Activated CD4-positive, alpha-beta memory T cell treated with anti-CD3 and anti-CD28 coated beads for 36 hours (primary cell): ENCODE measurements at places on chromosomes 7 and 10.
A peak's percentile ranks its signal among the peaks of the same experiment; 100 is the strongest.

GRCh38 chr10:127921075-127921752 is 14.3 kb downstream of the PTPRE start:
- no peak for DNase-seq

DNA sequence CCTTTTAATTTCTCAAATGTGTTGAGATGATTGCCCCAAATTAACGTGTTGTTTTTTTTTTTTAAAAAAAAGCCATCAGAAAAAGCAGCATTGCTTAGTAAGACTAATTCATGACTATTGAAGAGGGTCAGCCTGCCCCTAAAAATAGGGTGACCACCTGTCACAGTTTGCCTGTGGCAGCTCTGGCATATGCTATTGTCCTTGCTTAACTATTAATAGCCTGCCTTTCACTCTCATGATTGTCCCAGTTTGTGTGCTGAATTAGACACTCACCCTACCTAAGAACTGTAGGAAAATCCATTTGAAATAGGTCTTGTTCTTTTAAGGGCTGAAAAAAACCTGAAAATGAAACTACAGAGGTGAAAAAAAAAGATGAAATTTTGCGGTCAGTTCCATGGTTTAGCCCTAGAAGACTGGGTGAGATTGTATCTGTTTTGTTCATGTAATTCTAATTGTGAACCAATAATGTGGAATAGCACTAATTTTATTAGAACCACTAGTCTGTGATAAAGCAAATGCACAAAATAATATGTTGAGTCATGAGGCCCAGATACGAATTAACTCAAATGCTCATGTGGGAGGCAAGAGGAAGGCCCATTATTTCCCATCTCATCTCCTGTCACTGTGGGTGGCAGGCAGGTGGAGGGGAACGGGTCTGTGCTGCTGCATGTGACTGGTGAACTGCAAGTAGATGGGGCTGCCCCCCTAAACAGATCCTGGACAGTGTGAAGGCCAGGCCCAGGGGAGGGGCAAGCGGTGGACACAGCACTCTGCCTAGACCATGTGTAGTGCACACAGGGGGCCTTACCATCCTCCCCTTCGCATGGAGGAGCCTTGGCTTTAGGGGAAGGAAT is 265.4 kb upstream of the NFE2L3 start:
- DNase-seq: no peak

DNA sequence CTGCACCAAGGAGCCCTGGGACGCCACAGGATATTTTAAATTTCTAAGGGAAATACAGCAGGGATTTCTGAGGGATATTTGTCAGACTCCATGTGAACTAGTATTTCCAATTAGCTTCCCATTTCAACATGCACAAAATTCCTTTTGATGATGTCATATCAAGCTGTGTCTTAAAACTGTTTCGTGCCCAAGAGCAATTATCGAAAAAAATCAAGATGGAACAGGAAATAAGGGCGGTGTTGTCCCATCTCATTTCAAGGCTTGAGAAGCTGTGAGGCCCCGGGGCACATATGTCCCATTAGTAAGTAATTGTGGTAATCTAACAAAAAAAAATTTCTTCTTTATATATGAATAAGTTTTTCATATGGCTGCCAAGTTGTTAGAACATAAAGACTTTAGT is 47.4 kb downstream of the PPP1R17 start:
- no peak for DNase-seq

- DNase-seq: no peak
These were observed 154.7 kb downstream of the PON1 start for GRCh38 chr7:95169678-95170077.

DNA sequence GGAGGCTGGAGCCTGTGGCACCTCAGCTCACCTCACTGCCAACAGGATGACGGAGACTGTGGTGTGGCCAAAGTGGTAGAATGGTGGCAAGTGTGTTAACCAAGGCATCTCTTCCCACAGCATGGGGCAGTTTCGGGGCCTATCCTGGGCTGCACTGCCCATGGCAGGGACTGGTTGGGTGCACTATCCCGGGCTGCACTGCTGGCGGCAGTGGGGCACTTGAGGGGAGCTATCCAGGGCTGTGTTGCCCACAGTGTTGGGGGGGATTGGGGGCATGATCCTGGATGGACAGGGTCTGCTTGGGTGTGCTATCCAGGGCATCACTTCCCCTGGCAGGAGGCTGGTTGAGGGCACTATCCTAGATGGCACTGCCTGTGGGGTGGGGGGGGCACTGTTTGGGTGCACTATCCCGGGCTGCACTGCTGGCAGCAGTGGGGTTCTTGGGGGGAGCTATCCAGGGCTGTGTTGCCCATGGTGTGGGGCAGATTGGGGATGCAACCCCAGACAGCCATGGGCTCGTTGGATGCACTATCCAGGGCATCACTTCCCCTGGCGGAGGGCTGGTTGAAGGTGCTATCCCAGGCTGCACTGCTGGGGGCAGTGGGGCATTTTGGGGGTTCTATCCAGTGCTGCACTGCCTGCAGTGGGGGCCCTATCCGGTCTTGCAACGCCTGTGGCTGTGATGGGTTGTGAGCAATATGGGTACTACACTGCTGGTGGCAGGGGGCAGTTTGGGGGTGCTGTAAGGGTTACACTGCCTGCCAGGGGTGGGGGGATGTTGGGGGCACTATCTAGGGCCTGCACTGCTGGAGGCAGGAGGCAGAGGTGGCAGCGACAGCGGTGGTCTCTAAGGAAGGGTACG is 129.7 kb downstream of the ZNF248 start:
- no peak for DNase-seq

DNA sequence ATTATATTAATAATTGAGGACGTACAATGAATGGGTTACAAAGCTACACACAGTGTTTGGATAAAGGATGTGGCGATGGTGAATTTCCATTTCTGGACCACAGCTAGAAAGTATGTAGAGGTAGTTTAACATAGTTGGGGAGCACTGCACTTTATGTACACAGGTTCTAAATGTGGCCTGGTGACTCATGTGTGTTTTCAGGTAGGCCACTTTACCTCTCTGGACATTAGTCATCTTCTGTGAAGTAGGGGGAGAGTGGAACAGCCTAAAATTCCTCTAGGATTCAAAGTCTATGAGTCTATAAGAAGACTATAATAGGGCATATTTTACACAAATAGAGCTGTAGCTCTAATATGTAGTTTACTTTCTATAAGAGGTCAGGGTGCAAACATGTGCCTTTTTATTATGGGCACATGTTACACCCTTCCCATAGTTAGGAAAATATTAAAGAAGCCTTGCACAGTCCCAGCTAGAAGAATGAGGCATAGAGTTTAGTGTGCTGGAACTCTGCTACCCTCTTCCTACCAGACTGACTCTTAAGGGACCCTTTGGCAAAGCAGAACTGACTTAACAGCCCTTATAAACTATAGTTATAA is 594.9 kb downstream of the LRMDA start:
- no peak for DNase-seq

DNA sequence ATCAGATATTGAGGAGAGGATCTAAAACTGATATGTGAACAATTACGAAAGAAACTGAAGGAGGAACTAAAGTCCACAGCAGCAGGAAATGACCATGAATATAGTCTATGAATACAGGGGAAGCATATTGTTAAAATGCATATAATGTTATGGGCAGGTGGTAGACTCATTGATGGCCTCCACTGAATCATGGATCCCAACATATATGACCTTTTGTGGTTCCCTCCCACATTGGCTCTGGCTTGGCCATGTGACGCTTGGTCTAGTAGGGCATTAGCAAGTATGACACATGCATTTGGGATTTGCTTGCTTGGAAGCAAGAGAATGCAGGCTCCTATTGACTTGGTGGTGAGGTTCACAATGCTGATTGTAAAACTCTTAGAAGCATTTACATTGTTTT is 55.2 kb upstream of the RAB18 start:
- no peak for DNase-seq

- no peak for DNase-seq
These were observed 1.0 kb downstream of the EBF3 start for GRCh38 chr10:129962872-129963640.

DNA sequence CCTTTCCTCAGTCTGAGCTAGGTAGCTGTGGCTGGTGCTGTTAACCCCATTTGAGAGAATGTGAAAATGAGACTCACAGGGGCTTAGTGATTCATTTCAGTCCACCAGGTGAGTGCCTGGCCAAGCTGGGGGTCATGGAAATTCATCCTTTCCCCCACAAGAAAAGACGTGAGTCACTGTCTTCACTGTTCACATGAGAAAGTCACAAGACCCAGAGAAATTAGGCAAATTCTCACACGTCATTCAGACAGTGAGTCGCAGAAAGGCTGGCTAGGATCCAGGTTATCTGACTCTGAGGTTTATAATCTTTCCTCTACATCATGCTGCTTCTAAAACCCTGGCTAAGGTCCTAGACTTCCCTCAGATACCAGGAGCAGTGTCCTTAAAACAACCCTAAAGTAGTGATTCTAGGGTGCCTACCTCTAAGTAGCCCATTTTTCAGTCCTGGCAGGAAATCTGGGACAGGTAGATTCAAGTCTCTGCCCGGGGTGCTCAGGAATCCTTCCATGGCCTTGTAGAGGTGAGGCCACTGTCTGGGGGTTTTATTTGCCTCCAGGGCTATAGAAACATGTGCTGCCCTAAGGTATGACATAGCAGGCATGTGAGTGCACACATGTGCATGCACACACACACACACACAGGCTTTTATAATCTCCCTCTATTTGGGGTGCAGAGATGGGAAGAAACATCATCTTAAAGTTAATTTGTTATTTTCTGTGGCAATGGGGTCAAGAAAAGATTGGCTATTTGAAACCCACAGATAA is 427.9 kb upstream of the CELF2 start:
- peak; percentile 30 for DNase-seq

- no peak for DNase-seq
These were observed 12.6 kb upstream of the PPP2R2D start for GRCh38 chr10:131888186-131888604.

- DNase-seq: no peak
These were observed 380 bp downstream of the NAT16 start for GRCh38 chr7:101179713-101180112.

GRCh38 chr10:58631715-58632114 is 119.0 kb downstream of the BICC1 start:
- no peak for DNase-seq

DNA sequence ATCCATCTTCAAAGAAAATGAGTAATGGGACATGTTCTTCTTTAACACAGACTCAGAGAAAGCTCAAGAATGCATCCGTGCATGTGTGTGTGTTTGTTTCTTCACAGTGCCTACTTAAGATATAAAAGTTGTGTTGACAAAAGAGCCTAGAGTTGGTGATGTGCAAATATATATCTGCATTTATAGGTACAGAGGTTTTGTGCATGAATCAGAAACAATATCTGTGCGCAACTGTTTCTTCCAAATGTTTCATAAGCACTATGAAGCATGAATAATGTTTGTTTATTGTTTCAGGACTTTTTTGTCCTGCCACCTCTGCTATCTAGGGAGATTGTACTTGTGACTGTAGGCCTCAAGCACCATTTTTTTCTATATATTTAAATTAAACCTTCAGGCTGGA is 229.7 kb downstream of the CSTF2T start:
- no peak for DNase-seq

- no peak for DNase-seq
These were observed 454.5 kb upstream of the FZD8 start for GRCh38 chr10:36096576-36096975.

- no peak for DNase-seq
These were observed 57.3 kb upstream of the CAPZA2 start for GRCh38 chr7:116805100-116805544.

GRCh38 chr7:41122256-41122987 is 580.5 kb downstream of the INHBA start:
- DNase-seq: no peak

GRCh38 chr7:141468341-141468740 is 82.9 kb upstream of the AGK start:
- no peak for DNase-seq

DNA sequence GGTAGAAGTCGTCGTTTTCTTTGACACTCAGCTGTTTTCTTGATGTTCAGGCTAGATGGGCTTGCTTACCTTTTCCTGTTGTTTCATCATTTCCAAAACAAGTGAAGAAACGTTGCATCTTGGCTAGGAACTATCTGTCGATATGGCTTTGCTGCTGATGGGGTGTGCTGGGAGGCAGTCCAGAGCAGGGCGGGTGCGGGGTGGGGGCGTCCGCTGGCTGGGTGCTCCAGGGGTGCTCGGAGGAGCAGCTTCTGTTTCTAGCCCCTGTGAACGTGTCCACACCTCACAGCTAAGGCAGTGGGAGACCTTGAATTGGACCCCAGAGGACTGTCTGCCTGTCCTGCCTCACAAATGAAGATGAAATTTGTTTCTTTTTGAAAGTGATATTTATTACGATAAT is 7.6 kb upstream of the SUN1 start:
- DNase-seq: no peak

DNA sequence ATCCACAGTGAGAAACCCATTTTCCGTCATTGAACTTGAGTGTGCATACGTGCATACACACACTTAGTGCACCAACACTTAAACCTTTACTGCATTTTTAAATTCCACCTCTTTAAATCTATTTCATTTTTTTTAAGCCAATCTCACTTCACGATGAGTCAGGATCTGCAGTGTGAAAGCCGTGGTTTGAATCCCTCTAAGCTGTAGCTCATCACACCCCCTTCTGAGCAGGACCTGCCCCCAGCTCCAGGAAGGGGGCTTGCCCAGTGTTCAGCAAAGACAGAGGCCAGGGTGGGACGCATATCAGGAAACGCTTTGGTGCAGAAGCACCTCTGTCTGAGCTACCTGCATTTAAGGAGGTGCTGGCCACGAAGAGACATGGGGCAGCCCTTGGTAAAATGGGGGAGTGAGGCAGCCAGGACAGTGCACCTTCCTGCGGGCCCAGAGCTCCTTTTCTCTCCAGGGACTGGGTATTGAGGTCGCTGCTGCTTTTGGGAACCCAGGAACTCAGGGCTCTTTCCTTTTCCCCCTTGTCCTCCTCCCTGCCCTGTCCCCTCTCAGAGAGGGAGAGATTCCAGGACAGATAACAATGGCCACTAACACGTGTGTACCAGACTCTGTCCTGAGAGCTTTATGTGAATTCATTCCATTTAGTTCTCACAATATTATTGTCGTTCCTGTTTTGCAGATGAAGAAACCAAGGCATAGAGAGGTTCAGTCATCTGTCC is 21.7 kb downstream of the ZNF316 start:
- no peak for DNase-seq

- no peak for DNase-seq
These were observed 6.1 kb downstream of the DLG5 start for GRCh38 chr10:77920495-77920894.

DNA sequence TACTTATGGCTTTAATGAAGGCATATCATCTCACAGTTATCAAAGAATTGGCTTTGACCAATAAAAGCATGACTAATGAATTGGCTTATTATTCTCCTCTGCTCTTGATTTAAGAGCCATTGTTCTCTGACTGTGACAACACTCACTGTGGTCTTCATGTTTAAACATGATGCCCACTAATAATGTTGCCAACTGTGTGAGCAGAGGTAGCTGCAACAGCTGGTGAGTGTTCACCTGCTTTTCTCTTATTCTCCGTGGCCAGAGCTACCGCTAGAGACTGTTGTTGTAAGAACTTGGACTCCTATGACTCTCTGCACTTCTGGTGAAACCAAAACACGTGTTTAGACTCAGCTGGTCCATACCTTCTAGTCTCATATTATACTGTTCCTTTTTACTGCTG is 335.9 kb downstream of the XPNPEP1 start:
- DNase-seq: no peak
